ENCODE measurements at places on chromosomes 7 and 10. TPM values are rescaled to one million over a fixed set of nuclear protein-coding genes. Genes with fewer than 3 reads are reported as not detected.
A peak's percentile ranks its signal among the peaks of the same experiment; 100 is the strongest.

The KIFBP gene
- 25.6 TPM for polyA plus RNA-seq

The MACC1 gene
- polyA plus RNA-seq = 3.7 TPM

The MET gene
- 13.4 TPM for polyA plus RNA-seq

The OPALIN gene
- polyA plus RNA-seq = not detected

GRCh38 chr7:290554-291372 is 793 bp downstream of the FOXL3 start:
- no peak for DNase-seq
- no peak overlapping the region for H3K27ac ChIP-seq
- no peaks in the 10 kb centered on the region for H3K36me3 ChIP-seq
- no peak overlapping the region for H3K4me3 ChIP-seq
- H3K27me3 ChIP-seq = peaks cover 13% of the 10 kb centered on the region

- no peak overlapping the region for H3K4me3 ChIP-seq
- H3K36me3 ChIP-seq = no peaks in the 10 kb centered on the region
- no peak for DNase-seq
- H3K27ac ChIP-seq = no peak overlapping the region
Measured at GRCh38 chr7:149825567-149826343, 12.4 kb upstream of the ZNF862 start.

- H3K27ac ChIP-seq = no peak overlapping the region
- no peak for DNase-seq
- H3K27me3 ChIP-seq = no peaks in the 10 kb centered on the region
Measured at GRCh38 chr7:131653418-131654248, 97.2 kb upstream of the PODXL start.

The RAB19 gene
- 0.82 TPM for polyA plus RNA-seq

- H3K36me3 ChIP-seq = no peaks in the 10 kb centered on the region
- H3K27ac ChIP-seq = no peak overlapping the region
- no peak overlapping the region for H3K4me3 ChIP-seq
- no peak for DNase-seq
- no peaks in the 10 kb centered on the region for H3K27me3 ChIP-seq
Measured at GRCh38 chr10:49277973-49278372, 21.0 kb upstream of the C10orf71 start.

GRCh38 chr7:37385787-37386186 is 62.9 kb downstream of the ELMO1 start:
- no peak overlapping the region for H3K27ac ChIP-seq
- H3K27me3 ChIP-seq = no peaks in the 10 kb centered on the region
- H3K4me1 ChIP-seq = peaks cover 3% of the 10 kb centered on the region
- no peak for DNase-seq
- H3K36me3 ChIP-seq = no peaks in the 10 kb centered on the region

- DNase-seq = no peak
- no peaks in the 10 kb centered on the region for H3K36me3 ChIP-seq
- H3K27me3 ChIP-seq = no peaks in the 10 kb centered on the region
- H3K4me3 ChIP-seq = no peak overlapping the region
Measured at GRCh38 chr10:58996866-58997265, 179.6 kb upstream of the PHYHIPL start.

The UPK3B gene
- polyA plus RNA-seq = 0.15 TPM

DNA sequence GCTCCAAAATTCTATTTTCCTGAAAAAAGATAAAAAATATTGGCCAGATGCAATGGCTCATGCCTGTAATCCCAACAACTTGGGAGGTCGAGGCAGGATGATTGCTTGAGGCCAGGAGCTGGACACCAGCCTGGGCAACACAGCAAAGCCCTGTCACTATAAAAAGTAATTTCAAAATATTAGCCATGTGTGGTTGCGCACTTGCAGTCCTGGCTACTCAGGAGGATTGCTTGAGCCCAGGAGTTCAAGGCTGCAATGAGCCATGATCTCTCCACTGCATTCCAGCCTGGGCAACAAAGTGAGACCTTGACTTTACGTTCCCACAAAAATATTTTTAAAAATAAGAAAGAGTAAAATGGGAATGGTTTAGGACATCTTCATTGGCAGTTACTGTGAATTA is 104.1 kb upstream of the AFAP1L2 start:
- peaks cover 22% of the 10 kb centered on the region for H3K4me1 ChIP-seq
- H3K4me3 ChIP-seq = no peak overlapping the region
- H3K36me3 ChIP-seq = no peaks in the 10 kb centered on the region
- H3K27me3 ChIP-seq = no peaks in the 10 kb centered on the region
- peak overlapping the region; percentile 16 for H3K27ac ChIP-seq
- DNase-seq = no peak

- no peaks in the 10 kb centered on the region for H3K27me3 ChIP-seq
- H3K4me1 ChIP-seq = no peaks in the 10 kb centered on the region
- no peaks in the 10 kb centered on the region for H3K36me3 ChIP-seq
Measured at GRCh38 chr7:11373546-11374142, 400.0 kb downstream of the PHF14 start.

GRCh38 chr10:88113232-88113631 is 249.8 kb downstream of the PTEN start:
- H3K27ac ChIP-seq = no peak overlapping the region
- no peaks in the 10 kb centered on the region for H3K27me3 ChIP-seq
- DNase-seq = no peak
- H3K4me3 ChIP-seq = no peak overlapping the region
- no peaks in the 10 kb centered on the region for H3K36me3 ChIP-seq

The EGR2 gene
- polyA plus RNA-seq = 0.30 TPM

The MAGI2 gene
- 4.4 TPM for polyA plus RNA-seq

The HTR7 gene
- not detected for polyA plus RNA-seq

DNA sequence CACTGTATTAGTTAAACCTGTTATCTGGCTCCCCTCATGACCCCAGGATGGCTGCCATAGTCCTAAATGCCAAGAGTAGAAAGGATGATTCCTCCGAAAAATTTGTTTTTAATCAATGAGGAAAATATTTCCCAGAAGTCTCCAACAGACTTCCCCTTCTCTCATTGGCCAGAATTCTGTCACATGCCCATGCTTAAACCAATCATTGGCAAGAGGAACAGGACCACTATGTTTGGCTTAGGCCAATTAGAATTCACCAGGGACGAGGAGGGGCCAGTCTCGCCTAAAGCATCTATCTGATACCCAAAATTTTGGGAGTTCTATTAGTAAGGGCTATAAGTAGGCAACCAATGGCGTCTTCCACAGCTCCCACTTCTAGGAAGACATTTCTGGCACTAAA is 71.2 kb upstream of the IL6 start:
- DNase-seq = no peak
- no peaks in the 10 kb centered on the region for H3K27me3 ChIP-seq
- H3K27ac ChIP-seq = no peak overlapping the region
- H3K36me3 ChIP-seq = no peaks in the 10 kb centered on the region
- no peak overlapping the region for H3K4me3 ChIP-seq

DNA sequence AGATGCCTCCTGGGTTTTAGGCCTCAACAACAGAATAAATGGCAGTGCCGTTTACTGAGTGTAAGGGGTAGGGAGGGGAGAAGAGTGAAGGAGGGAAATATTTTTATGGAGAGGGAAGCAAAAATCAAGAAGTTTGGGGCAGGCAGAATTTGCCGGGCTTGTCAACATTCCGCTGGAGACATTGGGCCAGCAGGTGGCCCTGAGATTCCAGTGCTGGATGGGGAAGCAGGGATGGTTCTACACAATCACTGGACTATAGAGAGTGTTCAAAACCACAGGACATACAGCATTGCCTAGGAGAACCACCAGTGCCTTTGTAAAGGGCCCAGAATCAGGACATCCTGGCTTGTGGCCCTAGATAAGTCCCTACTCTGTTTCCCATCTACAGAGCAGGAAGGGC is 598.6 kb upstream of the MGMT start:
- no peaks in the 10 kb centered on the region for H3K36me3 ChIP-seq
- no peaks in the 10 kb centered on the region for H3K27me3 ChIP-seq
- no peak for DNase-seq
- H3K4me1 ChIP-seq = no peaks in the 10 kb centered on the region
- no peak overlapping the region for H3K4me3 ChIP-seq
- H3K27ac ChIP-seq = no peak overlapping the region

GRCh38 chr7:83677180-83677866 is 28.4 kb upstream of the SEMA3E start:
- H3K4me1 ChIP-seq = no peaks in the 10 kb centered on the region
- H3K27me3 ChIP-seq = no peaks in the 10 kb centered on the region
- H3K27ac ChIP-seq = no peak overlapping the region

GRCh38 chr7:130022115-130022514 is 29.1 kb downstream of the ZC3HC1 start:
- no peak overlapping the region for H3K4me3 ChIP-seq
- no peak for DNase-seq
- H3K27me3 ChIP-seq = no peaks in the 10 kb centered on the region
- H3K36me3 ChIP-seq = peaks cover 43% of the 10 kb centered on the region
- H3K27ac ChIP-seq = no peak overlapping the region

DNA sequence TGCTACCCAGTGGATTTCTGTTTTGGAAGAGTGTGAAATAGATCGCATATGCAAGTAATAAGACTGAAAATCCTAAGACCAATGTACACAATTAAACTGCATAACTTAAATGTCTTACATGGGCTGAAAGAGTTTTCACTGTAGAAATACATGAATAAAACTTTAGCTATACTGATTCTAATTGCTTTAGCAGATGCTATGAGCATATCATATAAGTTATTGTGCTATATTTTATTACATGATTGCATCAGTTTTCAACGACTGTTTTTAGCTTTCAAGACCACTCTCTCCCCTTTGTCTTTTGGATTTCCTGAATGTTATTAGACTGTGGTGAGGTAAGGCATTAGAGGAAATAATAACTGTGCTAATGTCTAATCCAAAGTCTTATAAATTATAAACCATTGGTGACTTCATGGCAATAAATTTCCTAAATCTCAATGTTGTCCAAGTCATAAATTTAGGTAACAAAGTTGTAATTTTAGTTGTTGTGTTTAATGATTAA is 124.5 kb downstream of the SEMA3A start:
- H3K4me1 ChIP-seq = no peaks in the 10 kb centered on the region
- no peak overlapping the region for H3K4me3 ChIP-seq
- no peaks in the 10 kb centered on the region for H3K36me3 ChIP-seq
- H3K27ac ChIP-seq = no peak overlapping the region
- no peak for DNase-seq

- H3K4me3 ChIP-seq = no peak overlapping the region
- no peaks in the 10 kb centered on the region for H3K4me1 ChIP-seq
- H3K27me3 ChIP-seq = no peaks in the 10 kb centered on the region
- DNase-seq = no peak
- no peaks in the 10 kb centered on the region for H3K36me3 ChIP-seq
- no peak overlapping the region for H3K27ac ChIP-seq
Measured at GRCh38 chr7:74014931-74015330, 13.0 kb upstream of the ELN start.

The SLC13A4 gene
- not detected for polyA plus RNA-seq

The POLR2J2 gene
- polyA plus RNA-seq = 0.62 TPM

GRCh38 chr10:51574248-51575048 is 124.9 kb downstream of the CSTF2T start:
- no peak for DNase-seq
- no peak overlapping the region for H3K27ac ChIP-seq
- H3K4me3 ChIP-seq = no peak overlapping the region
- H3K4me1 ChIP-seq = no peaks in the 10 kb centered on the region
- no peaks in the 10 kb centered on the region for H3K36me3 ChIP-seq
- H3K27me3 ChIP-seq = no peaks in the 10 kb centered on the region

The SLC26A3 gene
- polyA plus RNA-seq = 0.32 TPM

The CDK1 gene
- 3.1 TPM for polyA plus RNA-seq

DNA sequence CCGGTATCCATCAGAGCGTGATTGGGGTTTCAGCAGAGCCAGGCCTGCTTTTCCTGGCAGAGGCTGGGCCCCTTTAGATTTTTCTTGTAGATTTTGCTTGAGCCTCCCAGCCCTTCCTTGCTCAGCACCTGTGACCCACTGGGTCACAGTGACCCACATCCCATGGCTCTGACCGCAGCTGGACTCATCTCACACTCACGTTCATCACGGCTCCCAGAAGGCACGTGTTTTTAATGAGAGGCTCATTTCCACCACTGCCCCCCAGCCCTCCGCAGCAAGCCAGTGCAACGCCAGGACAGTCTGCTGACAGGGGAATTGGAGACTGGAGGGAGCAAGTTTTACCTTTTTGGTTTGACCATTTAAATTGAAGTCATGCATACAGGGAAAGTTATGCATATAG is 155.7 kb downstream of the CUX1 start:
- H3K36me3 ChIP-seq = no peaks in the 10 kb centered on the region
- no peaks in the 10 kb centered on the region for H3K4me1 ChIP-seq
- no peak for DNase-seq
- H3K27me3 ChIP-seq = no peaks in the 10 kb centered on the region

DNA sequence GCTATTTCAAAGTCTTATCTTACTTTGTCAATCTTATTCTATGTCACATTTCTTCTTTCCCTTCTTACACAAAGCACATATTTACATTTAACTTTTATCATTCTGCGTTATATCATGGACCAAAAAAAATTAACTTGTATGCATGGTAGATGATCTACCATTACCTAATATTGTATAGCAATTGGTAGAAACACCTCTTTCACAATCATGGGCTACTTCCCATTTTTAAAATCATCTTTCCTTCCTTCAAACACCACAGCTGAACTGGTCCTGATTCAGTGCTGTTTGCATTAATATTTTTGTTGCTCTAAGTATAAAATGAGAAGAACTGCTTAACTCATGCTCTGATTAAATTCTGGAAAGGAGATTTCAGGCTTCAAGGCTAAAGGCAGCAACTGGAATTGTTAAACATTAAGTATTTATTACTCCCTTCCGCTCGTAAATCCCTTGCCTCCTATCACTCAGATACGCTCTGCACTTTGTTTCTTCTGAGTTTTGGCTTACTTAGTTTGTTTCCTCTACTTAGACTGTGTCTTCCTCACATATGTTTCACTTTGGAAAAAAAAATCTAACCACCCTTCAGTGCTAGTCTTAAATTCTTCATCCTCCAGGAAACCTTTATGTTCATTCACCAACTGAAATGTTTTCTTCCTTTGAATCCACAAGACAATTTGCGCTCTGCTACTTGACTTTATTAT is 901.4 kb downstream of the PCDH15 start:
- no peak overlapping the region for H3K4me3 ChIP-seq
- peak; percentile 77 for DNase-seq

GRCh38 chr7:96330193-96330592 is 8.3 kb upstream of the SLC25A13 start:
- H3K4me3 ChIP-seq = no peak overlapping the region
- no peaks in the 10 kb centered on the region for H3K4me1 ChIP-seq
- H3K36me3 ChIP-seq = no peaks in the 10 kb centered on the region
- no peak overlapping the region for H3K27ac ChIP-seq
- no peaks in the 10 kb centered on the region for H3K27me3 ChIP-seq

GRCh38 chr10:83253011-83253671 is 886.2 kb upstream of the GHITM start:
- H3K36me3 ChIP-seq = no peaks in the 10 kb centered on the region
- no peak overlapping the region for H3K4me3 ChIP-seq
- no peak overlapping the region for H3K27ac ChIP-seq
- DNase-seq = no peak
- H3K27me3 ChIP-seq = no peaks in the 10 kb centered on the region

Measured in kidney (tissue), 22 donors.